Activated CD4-positive, alpha-beta memory T cell treated with anti-CD3 and anti-CD28 coated beads, Interleukin-2, amount 10 ng/mL, durations not matched to agents 7 days and 5 days (primary cell): ENCODE measurements at places on chromosomes 13 and 19. TPM values are rescaled to one million over a fixed set of nuclear protein-coding genes. Genes with fewer than 3 reads are reported as not detected.

Gene YJEFN3
- total RNA-seq = 8.2 TPM

Gene CEACAM19
- not detected for total RNA-seq

Gene FCGBP
- total RNA-seq = 1.4 TPM

Gene IGFLR1
- total RNA-seq = 90.5 TPM

Gene NECTIN2
- total RNA-seq = 0.38 TPM

Gene PLK5
- total RNA-seq = not detected
